ENCODE measurements at places on chromosomes 5 and 9. TPM values are rescaled to one million over a fixed set of nuclear protein-coding genes. Genes with fewer than 3 reads are reported as not detected.

The GPX8 gene
- total RNA-seq = not detected

The TMC1 gene
- total RNA-seq = not detected

The CDH6 gene
- total RNA-seq = 0.21 TPM

The ZCCHC7 gene
- 33.6 TPM for total RNA-seq

The LCN9 gene
- not detected for total RNA-seq

The TERT gene
- total RNA-seq = 0.10 TPM

The TUBB4B gene
- 81.0 TPM for total RNA-seq

The SLC1A1 gene
- 0.07 TPM for total RNA-seq
